ENCODE measurements at places on chromosomes 7 and 10.

DNA sequence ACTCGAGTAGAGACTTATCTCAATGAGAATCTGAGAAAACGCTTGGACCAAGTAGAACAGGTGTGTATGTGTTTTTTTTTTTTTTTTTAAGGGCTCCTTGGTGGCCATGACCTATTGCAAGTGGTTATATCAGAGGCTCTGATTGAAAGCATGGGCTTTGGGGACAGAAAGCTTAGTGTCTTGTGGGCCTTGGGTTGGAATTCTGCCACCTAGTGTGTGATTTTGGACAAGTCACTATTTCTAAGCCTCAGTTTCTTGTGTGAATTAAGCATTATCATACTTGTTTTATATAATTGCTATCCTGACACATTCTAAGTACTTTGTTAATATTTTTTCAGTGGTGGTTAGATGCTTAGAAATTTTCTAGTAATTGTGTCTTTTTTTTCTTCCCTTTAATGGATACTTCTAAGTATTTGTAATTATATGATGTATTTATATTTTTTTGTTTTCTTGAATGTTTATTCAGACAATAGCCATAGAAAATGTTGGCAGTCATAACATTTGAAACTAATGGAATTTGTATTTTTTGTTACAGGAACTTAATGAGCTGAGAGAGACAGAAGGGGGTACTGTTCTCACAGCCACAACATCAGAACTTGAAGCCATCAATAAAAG, 33.1 kb downstream of the SMC3 start:
- DNase-seq, result no peak

- no peak for DNase-seq
Observed at GRCh38 chr7:93985101-93985500, 19.1 kb downstream of the BET1 start.

GRCh38 chr7:82105463-82105862, 335.6 kb upstream of the HGF start:
- DNase-seq, result no peak

DNA sequence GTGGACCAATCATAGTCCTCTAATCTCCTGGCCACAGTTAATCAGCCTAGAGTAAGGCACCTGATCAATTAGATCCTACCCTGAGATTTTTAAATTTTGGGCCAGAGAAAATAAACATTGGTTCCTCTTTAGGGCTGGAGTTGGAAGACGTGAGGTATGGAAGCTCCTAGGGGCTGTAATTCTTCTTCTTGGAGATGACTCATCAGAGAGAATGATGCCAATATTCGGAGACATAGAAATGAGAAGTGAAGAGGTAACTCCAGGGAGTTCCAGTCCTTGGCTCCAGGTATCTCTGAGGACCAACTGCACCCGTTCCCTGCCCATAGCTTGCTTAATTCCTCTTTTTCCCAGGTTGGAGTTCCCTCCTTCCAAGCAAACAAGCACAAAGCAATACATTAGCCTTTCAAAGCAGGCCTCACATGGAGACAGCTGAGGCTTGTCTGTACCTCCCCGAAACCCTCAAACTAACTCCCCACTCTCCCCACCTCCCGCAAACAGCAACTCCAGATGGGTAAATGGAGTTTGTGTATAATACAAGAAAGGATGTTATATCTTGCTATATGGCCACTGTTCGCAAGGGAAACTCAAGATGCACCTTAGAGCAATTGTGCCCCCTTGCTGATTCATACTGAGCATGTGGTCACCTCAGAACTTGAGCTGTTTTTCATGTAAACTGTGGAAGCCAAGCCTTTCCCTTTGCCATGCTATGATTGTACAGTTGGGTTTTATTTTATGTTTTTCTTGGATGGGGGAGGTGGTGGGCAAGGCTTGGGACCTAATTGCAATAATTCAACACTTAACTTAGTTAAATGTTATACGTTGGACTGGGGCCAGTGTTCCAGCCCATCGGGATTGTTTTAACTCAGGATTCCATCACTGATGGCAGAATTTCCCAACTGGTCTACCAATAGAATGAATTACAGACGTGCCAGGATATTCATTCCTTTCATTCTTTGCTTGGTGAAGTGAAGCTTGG, 29.3 kb downstream of the PIK3AP1 start:
- no peak for DNase-seq

GRCh38 chr7:85103357-85103756, 83.5 kb downstream of the SEMA3D start:
- no peak for DNase-seq

All from stimulated activated CD8-positive, alpha-beta memory T cell treated with anti-CD3 and anti-CD28 coated beads, Interleukin-4, amount 100 ng/mL, for 1 hour (primary cell).